8988T (cell line): ENCODE measurements at places on chromosomes 6 and 20.

DNA sequence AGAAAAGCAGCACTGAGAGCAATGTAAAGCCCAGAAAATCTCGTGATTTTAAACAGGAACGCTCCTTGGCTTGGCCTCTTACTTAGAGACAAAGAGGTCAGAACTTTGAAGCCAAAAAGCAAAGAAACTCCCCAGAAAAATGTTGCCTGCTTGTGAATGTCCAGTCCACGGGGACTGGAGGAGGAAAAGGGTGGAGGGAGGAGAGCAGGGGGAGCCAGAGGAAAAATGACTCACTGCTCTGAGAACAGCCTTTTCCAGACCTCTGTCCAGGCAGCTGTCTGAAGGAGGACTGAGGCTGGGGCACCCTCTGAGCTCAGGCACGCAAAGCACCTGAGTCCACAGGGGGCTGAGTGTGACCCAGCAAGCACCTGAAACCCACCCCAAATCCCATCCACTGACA lies 64.7 kb downstream of the TRAM2 start:
- DNase-seq, result no peak

DNA sequence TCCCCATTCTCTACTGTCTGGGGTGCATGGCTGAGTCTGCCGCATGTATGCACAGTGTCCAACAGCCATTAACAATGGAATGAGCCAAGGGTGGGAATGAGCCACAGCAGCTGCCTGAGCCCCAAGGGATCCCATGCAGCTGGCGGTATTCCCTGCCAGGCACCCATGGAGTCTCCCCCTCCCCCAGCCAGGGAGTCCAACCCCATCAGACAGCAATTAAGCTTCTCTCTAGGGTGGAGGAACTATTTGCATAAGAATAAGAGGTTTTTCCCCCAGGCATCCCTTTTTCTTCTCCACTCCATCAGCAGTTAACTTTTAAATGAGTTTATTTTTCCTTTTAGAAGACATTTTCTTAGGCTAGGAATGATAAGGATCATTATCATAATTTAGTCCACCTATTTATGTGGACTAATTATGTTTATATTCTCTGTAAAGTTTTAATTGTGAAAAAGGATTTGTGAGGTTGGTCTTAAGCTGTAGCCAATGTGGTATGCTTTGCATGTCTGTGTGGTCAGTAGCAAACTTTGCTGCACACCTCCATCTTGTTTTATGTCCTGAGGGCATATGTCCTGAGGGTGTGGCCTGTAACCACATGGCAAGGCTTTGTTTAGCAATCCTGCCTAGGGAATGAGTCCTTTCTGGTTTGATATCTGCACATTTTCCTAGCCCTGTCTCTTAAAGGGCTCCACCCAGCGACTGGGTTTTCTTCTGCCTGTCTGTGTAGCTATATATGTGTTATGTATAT lies 158.9 kb upstream of the OLIG3 start:
- DNase-seq, result no peak

DNA sequence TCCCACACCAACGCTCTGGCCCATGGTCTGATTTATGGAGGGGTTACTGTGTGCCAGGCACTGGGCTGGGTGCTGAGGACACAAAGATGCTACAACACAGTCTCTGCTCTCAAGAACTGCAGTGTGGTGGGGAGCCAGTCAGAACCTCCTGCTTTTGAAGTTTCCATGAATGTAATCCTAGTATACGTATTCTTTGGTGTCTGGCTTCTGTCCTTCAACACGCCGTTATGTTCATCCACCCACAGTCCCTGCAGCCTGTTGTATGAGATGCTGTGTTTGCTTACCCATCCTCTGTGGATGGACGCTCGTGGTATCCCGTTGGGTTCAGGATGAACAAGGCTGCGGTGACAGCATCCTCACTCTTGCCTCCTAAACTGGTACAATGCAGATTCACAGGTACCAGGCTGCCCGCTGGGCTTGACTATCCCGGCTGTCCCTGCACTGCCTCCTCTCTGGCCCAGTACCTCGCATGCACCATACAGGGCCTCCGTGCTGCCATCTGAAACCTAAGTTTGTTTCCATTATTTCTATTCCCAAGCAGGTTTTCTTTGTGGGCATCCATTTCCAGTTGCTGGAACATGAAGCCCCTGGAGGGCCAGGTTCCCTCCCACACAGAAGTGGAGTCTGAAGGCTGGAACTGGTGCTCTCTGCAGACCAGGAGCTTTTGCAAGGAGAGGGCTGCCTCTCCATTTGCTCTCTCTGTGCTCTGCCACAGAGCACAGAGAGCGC lies 364.5 kb downstream of the ZFAND3 start:
- DNase-seq, result no peak

DNA sequence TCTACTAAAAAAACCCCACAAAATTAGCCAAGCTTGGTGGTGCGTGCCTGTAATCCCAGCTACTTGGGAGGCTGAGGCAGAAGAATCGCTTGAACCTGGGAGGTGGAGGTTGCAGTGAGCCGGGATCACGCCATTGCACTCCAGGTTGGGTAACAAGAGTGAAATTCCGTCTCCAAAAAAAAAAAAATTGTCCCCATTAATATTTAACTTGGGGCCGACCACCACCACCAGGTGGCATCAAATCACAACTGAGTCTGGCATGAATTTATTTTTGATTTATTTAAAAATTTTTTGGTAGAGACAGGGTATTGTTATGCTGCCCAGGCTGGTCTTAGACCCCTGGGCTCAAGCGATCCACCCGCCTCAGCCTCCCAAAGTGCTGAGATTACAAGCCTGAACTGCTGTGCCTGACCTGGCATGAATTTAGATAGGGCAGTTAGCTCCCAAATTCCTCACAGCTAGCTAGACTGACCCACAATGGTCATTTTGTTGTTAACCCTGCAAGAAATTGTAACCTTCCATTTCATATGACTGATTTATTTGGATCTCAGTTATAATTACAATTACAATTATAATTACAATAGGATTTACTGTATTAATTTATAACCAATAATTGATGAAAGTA lies 17.1 kb upstream of the BEND3 start:
- no peak for DNase-seq

GRCh38 chr6:29976588-29977424 lies 34.5 kb downstream of the HLA-A start:
- DNase-seq, result peak; percentile 70

GRCh38 chr6:38625217-38625616 lies 14.5 kb downstream of the BTBD9 start:
- no peak for DNase-seq

DNA sequence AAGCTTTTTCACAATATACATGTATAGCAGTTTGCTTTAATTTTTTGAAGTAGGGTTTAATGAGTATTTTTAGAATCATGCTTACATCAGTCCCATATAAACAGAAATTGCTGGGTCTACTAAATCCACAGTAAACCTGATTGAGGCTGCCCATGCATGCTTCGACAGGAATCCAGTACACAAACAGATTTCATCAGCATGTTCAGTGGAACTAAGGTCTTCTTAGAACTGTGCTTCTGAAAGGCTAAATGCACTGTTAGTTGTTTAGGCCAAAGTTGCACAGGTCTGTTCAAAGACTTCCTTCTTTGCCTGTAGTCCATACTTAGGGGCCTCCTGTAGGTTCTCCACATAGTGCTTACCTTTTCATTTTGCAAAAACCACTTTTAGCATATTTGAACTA lies 42.5 kb upstream of the THBS2 start:
- DNase-seq, result no peak

- DNase-seq, result no peak
Observed at GRCh38 chr6:21772884-21773575, 179.5 kb downstream of the SOX4 start.

DNA sequence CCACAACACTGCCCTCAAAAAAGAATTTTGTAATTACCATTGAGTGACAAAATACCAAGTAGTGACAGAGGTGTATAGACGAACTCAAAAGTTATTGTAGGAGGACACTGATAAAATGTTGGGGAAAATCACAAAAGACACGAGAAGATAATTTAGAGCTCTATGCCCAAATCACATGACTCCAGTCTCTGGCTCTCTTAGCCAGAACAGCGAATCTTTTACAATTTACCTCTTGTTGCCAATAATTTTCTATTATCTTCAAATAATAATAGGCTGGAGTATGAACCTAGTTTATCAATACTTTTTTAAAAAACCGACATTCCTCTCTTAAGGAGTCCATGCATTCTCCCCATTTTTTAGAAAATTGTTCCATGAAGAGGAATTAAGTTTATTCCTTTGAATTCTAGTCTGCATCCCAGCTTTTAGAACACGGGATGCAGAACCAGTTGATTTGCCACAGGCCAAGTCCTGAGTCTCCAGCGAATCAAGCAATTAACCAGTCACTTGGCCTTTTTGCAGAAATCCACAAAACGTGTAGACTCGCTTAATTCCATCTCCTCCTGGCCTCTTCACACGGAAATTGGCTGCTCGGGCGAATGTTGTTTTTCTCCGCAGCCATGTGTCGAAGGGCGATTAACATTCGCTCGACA lies 507 bp upstream of the RIPPLY2 start:
- no peak for DNase-seq

DNA sequence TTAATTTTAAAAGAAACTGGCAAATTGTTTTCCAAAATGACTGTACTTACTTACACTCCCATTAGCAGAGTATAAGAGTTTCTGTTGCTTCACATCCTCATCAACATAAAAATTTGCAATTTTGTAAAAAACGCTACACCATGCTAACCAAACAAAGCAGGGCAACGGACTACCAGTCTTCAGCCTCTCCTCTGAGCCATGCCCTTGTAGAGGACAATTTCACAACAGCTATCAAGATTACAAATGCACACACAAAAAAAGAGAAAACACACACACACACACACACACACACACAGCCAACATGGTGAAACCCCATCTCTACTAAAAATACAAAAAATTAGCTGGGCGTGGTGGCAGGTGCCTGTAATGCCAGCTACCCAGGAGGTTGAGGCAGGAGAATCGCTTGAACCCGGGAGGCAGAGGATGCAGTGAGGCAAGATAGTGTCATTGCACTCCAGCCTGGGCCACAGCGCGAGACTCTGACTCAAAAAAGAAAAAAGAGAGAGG lies 4.1 kb upstream of the ADISSP start:
- no peak for DNase-seq

- DNase-seq, result no peak
Observed at GRCh38 chr6:34806738-34807453, 15.0 kb downstream of the BLTP3A start.

DNA sequence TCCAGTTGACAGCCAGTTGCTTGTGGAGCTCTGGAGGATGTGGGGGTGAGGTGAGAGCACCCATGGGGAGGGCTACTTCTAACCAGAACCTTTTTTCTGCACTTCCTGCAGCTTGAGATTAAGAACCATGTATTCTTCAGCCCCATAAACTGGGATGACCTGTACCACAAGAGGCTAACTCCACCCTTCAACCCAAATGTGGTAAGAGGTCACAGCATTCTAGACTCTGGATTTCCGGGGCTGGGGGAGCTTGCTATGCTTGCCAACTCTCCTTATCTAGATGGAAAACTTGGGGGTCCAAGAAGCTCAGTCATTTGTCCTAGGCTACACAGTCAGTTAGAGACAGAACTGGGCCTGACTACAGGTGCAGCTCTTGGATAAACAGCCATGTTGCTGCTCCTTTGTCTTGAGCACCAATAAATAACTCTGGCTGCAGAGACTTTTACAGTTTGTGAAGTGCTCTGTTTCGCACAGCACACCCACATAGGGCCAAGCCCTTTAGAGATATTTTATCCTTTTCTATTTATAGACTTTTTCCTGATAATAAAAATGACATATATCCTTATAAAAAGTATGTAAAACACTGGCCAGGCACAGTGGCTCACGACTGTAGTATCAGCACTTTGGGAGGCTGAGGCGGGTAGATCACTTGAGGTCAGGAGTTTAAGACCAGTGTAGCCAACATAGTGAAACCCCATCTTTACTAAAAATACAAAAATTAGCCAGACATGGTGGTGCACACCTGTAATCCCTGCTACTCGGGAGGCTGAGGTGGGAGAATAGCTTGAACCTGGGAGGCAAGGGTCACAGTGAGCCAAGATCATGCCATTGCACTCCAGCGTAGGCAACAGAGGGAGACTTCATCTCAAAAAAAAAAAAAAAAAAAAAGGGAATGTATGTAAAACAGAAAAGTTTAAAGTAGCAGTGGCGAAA lies 10.6 kb upstream of the IFT52 start:
- DNase-seq, result no peak

DNA sequence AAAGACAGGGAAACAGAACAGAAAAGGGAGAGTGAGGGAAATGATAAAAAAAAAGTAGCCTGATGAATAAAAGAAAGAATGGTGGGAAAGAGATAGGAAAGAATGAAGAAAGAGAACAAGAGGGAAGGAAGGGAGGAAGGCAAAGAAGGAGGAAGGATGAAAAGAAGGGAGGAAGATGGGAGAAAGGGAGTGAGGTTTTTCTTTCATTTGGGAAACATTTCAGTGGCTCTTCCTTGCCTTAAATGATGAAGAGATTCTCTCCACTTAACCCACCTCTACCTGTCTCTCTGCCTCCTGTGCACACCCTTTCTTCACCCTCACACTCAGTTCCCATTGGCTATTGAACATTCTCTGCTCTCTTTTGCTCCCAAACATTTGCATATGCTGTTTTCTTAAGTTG lies 222.1 kb upstream of the DEFB112 start:
- no peak for DNase-seq

DNA sequence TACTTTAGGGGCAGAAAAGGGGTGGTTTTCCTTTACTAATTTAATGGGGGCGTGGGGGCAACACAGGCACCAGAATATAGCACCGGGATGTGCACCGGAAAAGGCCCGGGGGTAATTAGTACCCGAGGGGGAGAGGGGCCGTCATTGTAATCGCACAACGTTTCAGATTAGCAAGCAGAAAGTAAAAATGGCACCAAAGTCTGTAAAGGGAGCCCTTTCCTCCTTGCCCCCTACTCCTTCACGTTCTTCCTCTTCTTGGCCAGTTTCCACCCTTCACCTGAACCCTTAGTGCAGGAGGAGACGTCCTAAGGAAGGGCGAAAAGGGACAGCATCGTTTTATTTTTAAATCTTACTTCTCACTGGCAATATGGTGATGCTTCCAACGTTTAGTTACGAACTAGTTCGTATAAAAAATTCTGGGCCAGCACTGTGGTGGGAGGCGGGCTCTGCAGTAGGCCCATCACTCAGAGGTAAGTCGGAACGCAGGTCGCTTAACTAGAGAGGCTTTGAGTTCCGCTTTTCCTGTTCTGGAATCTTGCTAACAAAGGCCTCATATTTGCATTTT lies 742 bp upstream of the CEP85L start:
- DNase-seq, result no peak

GRCh38 chr20:31587545-31588389 lies 17.3 kb upstream of the ID1 start:
- DNase-seq, result no peak

GRCh38 chr20:33653218-33653899 lies 8.8 kb upstream of the C20orf144 start:
- DNase-seq, result peak; percentile 84

DNA sequence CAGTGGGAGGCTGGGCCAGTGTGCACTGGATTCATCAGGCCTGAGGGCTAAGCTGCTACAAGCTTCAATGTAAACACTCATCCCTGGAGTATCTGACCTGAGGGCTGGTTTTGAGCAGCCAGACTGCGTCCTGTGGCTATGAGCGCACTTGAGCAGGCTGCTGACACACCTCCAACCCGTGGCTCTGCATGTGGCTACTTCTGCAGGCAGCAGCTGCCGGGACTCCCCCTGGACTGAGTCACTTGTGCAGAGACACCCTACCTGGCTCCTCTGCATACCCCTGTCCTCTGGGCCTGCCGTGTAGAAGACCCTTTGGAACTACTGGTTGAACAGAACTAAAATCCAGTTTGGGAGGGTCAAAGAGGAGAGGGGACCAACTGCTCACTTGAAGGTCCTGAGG lies 172.0 kb downstream of the SCP2D1 start:
- no peak for DNase-seq

GRCh38 chr6:149881860-149882259 lies 16.1 kb downstream of the RAET1E start:
- DNase-seq, result no peak
